HepG2 (cell line): ENCODE measurements at places on chromosomes 12 and 14.

GRCh38 chr14:60245380-60246177, 3.4 kb upstream of the PPM1A start:
- DNase-seq, result no peak
- no peaks in the 10 kb centered on the region for H3K36me3 ChIP-seq
- no peaks in the 10 kb centered on the region for H3K27me3 ChIP-seq
- H3K4me3 ChIP-seq, result no peak overlapping the region
- peaks cover 21% of the 10 kb centered on the region for H3K4me1 ChIP-seq

DNA sequence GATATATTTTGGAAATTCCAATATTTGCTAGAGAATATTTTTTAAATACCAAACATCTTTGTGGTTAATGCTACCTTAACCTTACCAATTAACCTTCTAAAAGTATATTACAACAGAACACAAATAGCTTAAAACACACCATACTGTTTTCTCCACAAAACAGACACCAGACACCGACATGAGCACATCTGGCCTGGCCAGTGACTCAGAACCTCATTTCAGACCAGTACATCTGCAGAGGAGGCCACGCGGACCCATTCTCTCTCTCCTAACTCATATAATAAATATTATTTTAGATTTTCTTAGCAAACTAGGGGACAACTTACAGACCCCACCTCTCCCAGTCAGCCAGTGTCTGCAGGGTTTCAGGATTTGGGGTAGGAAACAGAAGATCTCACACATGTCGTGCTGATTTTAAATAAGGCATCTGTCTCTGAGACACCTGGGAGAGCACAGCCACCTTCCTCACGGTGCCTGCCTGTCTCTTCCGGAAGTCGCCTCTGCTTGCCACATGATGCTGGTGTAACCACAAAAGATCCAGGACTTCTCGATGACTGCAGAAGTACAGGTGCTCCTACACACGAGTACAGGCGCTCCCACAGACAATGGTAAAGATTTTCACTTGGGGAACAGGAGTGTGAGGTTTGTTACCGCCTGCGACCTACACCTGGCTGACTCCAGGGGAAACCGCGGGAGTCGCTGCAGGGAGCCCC, 9.7 kb upstream of the ANKLE2 start:
- no peaks in the 10 kb centered on the region for H3K4me1 ChIP-seq
- H3K4me3 ChIP-seq, result no peak overlapping the region
- DNase-seq, result no peak

GRCh38 chr14:66066981-66067776, 419.0 kb upstream of the CCDC196 start:
- no peaks in the 10 kb centered on the region; the same call in 1 of the 2 replicates for H3K27me3 ChIP-seq
- no peaks in the 10 kb centered on the region for H3K36me3 ChIP-seq
- no peak overlapping the region for H3K27ac ChIP-seq
- no peak for DNase-seq
- H3K4me3 ChIP-seq, result no peak overlapping the region

- no peaks in the 10 kb centered on the region for H3K4me1 ChIP-seq
- H3K4me3 ChIP-seq, result no peak overlapping the region
- H3K36me3 ChIP-seq, result no peaks in the 10 kb centered on the region
Measured at GRCh38 chr14:34662561-34663088, 32.7 kb upstream of the SNX6 start.
